ENCODE measurements at places on chromosomes 7 and 10.

DNA sequence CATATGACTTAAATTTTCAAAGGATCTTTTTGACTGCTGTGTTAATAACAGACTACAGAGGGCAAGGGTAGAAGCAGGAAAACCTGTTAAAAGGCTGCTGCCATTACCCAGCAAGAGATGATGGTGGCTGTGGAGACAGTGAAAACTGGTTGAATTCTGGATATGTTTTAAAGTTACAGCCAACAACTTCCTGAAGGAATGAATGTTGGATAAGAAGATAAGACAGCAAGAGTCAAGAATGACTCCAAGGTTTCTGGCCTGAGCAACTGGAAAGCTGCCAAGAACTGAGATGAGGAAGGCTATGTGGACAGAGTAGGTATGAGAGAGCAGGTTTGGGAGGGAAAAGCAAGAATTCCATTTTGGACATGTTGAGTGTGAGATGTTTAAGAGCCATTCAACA lies 19.1 kb downstream of the CNOT4 start:
- DNase-seq: no peak

DNA sequence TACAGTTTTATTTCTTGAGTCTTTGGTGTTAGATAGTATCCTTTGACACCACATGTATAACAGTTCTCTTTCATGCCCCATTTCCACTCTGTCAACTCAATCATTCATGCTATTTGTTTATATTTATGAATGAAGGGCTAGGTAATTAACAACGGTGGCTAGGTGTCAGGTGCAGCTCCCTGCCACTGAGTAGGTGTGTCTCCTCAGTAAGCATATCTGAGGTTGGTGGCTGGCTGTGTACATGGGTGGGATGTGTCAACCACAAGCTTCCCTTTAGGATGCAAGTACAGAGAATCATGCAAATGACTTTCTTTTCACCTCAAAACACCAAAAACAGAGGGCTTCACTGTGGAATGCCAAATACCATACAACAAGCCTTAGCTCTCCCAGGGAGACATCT lies 83.4 kb downstream of the ZNF365 start:
- no peak for DNase-seq

GRCh38 chr7:99791021-99791420 lies 7.0 kb upstream of the CYP3A4 start:
- DNase-seq: no peak

- no peak for DNase-seq
These were observed 59.0 kb upstream of the SORCS3 start for GRCh38 chr10:104581884-104582601.

DNA sequence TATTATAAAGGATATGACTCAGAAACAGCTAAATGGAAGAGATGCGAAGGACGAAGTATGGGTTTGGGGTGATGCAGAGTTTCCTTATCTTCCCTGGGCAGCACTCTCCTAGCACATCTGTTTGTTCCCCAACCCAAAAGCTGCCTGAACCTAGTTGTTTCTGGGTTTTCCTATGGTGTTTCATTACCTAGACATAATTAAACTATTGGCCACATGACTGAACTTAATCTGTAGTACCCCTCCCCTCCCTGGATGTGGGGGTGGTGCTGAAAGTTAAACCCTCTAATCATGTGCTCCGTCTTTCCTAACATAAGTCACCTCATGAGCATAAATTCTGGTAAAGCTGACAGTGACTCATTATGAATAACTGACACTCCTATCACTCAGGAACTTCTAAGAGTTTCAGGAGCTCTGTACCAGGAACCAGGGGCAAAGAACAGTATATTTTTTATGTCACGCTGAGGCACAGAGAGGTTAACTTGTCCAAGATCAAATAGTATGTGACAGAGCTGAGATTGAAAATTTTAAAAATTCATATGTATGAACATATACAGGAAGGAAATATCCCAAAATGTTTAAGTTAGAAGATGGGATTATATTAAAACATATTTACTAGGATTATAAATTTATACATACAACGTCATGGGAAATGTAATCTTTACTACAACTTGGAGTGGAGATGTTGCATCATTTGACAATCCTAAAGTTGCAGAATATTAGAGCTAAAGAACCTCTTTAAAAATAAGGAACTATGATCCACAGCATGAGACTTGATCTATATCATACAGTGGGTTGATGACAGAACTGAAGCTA lies 4.8 kb downstream of the STRIP2 start:
- DNase-seq: no peak

DNA sequence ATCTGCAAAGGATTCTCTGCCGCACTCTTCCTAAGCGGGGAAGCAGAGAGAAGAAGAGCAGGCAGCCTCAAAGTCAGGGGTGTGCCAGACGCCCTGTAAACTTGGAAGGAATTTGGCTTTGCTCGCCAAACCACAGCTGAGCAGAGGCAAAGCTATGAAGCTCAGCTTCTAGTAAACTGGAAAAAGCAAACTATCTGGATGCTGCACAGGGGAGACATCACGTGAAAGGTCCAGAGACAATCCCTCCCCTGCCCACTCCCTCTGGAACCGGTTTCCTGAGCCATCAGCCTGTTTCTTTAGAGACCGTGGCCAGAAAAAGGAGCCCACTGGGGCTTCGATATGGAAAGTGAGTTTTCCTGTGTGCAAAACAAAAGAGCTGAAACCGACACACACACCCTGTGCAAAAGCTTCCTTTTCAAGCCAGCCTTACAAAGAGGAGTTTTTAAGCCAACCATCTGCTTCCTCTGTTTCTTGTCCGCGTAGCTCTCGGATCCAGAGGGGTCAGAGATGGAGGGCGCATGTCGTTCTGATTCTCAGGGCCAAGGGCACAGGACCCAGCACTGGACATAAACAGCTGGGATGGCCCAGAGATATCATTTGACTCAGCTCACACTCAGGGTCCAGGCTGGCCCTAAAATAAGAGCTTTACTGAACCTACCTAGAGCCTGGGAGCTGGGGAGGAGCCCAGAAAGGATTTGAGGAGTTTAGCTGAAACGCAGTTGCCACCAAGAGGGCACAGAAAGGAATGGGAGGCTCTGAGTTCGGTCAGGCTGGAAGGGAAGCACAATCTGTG lies 58.2 kb upstream of the DNAAF5 start:
- DNase-seq: no peak
